ENCODE measurements at places on chromosomes 1 and 21.

DNA sequence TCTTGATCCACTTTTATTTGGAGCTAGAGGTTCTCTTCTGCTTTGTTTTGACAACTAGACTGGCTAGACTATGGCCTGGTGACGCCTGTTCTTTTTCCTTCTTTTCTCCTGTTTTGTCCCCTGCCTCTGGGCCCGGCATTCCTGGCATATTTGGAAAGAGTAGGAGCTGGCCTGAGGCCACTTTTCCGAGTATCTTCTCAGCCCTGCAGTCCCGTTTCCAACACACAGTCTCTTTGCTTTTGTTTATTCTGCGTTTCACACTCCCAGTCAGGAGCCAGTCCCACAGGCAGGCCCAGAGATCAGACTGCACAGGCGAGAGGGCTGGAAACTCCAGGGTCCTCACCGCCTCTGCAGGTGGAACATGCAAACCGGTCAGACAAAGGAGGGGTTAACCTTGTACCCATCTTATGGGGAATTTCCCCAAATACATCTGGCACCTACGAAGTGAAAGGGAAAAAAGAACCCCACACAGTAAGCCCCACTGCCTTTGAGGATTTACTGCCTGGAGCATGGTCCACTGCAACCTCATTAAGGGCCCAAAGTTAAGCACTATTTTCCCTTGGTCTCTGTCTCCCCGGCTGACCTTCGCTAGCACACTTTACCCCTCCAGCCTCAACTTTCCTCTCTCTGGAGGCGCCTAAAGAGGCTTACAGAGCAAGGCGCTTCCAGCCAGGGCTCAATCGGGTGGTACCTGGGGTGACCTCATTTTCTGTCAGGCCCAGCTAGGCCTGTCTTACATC lies 141.1 kb downstream of the TOMM20 start:
- no peak for DNase-seq

DNA sequence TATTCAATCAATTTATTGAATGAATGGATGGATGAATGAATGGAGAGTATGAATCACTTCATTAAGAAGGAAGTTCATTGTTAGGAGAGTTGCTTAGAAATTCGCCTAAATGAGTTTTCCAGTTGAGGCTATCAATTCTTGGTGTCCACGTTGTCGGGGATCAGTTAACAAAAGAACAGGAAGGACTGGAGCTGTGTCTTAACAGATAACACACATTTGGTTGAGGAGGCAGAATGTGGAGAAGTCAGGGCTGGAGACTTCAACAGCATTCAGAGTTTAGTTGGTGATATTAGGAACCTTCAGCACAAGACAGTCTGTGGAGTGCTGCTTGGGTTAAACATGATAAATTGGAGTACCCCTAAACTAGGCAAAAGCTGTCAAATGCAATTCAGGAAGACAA lies 33.7 kb downstream of the ZBTB18 start:
- no peak for DNase-seq

GRCh38 chr1:210123383-210123782 lies 109.2 kb upstream of the SERTAD4 start:
- DNase-seq = no peak

DNA sequence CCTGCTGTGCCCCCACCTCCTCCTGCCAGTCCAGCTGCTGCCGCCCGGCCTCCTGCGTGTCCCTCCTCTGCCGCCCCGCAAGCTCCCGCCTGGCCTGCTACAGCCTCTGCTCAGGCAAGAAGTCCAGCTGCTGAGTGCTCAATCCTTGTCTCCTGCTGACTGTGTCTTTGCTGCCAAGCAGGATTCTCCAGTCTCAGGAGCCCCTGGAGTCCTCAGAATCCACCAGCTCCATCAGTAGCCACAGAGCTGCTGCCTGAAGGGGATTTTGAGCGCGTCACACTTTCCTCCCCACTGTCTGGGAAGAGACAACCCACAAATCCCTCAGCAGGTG lies 973 bp downstream of the KRTAP10-11 start:
- no peak for DNase-seq

DNA sequence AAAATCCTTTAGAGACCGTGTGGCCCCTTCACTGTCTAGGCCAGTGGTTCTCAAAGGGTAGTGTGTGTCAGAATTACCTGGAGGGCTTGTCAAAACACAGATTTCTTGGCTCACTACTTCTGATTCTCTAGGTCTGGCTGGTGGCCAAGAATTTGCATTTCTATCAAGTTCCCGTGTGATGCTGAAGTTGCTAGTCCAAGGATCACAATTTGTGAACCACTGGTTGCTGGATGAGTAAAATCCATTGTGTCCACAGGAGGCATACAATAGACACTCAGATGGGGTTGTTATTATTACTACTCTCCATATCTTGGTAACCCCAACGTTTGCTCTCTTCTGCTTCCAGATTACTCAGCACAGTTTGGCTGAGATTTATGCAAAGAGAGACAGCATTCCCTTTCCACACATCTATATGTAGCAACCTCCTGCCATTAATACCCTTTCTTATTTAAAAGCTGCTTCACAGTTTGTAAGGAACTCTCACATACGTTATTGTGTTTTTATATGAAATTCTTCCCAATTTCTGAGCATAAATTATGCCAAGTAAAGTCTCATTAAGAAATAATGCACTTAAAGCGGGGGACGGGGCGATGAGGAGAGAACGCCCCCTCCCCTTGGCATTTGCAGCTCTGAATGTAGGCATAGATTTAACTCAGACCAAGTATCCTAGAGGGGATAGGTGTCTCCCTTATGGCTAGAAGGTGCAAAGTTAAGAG lies 720 bp upstream of the TMCC2 start:
- DNase-seq = no peak

DNA sequence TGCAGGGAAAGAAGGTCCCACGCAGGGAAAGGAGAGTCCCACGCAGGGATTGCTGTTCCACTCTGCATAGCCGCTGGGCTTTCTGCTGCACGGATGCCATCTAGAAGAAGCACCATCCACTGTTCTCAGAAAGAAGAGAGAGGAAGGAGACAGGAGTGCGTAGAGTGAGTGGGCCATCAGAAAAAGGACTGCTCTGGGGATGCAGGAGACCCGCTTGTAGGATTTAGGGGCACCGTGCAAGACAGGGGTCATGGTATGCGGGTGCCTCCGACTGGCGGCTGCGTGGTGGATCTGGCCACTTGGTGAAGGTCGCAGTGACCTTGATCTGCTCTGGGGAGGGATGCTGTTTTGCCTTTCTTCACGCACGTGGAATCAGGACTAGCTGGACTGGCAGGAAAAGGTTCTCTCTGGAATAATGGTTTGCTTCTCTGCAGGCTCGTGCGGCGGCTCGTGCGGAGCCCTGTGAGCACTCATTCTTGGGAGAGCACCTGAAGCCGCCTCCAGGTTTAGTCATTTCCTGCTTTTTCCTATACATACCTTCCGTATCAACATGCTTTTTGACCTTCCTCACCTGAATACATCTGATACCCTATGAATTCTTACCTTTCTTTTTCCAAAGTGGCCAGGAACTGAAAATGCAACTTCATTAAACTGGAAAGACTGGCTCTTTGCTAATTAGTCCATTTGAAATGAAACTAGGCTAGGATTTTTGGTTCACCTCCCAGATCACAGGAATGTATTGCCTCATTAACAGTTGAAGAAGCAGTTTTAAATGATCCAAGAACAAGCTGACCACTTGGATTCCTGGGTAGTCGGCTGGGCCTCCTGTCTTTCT lies 181.6 kb downstream of the KIF26B start:
- DNase-seq = no peak

GRCh38 chr1:200174525-200175295 lies 147.2 kb downstream of the NR5A2 start:
- no peak for DNase-seq

DNA sequence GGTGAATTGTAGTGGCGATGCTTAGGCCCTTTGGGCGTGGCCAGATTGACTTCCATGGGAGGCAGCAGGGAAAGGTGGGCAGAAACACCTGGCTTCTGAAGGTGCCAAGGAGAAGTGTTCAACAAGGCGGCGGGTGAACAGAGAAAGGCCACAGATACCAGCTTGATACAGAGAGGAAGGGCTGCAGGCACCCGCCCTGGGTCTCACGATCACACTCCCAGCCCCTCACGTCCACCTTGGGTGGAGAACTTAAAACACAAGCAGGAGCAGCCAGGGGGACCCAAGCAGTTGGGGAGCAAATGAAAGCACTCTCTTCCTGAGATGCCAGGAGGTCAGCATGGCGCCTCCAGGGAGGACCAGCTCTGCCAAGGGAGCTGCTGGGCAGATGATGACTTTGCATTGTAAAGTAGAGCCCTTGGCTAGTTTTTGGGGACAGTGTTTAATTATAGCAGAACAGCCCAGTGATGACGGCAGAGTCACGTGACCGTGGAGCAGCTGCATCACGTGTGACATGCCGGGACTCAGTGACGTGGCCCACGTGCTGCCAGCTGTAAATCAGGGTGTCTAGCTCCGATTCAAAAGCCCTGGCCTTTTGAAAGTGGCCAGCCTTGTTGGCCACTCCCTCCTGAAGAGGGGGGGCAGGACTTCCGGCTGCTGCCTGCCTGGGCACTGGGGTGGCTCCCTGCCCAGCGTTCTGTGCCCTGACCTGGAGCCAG lies 19.0 kb downstream of the SLC37A1 start:
- no peak for DNase-seq

DNA sequence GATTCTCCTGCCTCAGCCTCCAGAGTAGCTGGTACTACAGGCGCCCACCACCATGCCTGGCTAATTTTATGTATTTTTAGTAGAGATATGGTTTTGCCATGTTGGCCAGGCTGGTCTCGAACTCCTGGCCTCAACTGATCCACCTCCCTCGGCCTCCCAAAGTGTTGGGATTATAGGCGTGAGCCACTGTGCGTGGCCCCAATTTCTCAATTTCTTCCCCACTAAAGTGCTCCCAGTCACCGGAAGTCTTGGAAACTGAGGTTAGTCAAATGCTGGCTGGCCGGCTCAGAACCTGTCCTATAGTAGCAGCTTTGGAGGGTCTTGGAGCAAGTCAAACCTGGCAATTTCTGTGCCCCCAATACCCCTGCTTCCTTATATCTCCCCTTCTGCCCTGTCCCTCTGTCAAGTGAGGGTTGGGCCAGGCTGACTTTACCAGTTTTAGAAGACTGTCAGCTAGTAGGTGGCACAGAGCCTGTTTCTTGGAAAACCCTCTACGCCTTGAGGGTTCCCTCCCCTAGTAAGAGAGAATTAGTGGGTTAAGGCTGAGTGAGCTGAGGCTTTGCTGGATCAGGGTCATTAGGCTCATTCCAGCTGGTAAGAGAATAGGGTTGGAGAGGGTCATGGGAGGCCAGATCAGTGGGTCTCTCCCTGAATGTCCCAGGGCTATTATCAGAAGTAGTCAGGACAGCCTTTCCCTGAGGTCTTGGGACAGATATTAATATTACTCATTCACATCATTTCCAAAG lies 8.3 kb upstream of the EPB41 start:
- DNase-seq = no peak

GRCh38 chr21:43590194-43590593 lies 69.1 kb downstream of the HSF2BP start:
- DNase-seq = no peak

DNA sequence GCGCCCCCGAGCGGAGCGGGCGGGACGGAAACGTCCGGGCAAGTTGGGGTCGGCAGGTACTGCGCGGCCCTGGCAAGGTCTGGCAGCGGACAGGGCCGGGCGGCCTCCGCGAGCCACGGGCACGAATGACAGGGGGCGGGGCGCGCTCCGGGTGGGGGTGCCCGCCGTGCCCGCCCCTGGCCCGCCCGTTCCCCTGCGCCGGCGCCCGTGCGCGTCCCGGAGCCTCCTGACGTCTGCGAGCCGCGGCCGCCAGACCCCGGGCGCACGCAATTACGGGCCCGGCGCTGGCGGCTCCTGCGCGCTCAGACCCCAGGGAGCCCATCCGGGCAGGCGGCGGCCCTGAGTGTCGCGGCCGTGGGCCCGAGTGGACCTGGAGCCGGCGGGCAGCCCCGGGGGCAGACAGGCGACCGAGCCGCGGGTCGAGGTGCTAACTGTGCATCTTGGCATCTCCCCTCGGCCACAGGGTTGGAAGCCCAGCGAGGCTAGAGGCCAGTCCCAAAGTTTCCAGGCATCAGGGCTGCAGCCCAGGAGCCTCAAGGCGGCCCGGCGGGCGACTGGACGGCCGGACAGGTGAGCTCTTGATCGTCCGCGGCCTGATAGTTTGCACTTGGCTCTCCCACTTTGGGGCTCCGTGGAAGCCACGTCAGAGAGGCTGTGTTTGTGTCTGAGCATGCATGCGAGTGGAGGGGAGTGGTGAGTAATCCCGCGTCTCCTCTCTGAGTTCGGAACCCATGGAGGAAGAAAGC lies 918 bp downstream of the MIB2 start:
- no peak for DNase-seq

GRCh38 chr1:186715887-186716809 lies 35.9 kb upstream of the PTGS2 start:
- DNase-seq = no peak

DNA sequence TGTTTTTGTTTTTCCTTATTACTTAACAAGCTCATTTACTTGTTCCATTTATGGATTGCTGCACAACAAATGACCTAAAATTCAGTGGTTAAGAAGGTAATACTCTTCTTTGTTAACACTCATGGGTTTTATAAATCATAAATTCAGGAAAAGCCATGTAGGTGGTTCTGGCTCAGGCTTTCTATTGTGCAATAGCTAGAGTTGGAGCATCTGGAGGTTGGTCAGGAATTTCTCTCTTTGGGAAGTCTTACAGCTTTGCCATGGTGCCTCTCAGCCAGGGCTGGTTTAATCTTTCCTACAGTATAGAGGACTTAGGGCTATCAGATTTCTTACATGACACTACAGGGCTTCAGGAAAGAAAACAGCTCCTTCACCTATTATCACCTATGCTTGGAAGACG lies 1677.1 kb downstream of the KCNT2 start:
- no peak for DNase-seq

DNA sequence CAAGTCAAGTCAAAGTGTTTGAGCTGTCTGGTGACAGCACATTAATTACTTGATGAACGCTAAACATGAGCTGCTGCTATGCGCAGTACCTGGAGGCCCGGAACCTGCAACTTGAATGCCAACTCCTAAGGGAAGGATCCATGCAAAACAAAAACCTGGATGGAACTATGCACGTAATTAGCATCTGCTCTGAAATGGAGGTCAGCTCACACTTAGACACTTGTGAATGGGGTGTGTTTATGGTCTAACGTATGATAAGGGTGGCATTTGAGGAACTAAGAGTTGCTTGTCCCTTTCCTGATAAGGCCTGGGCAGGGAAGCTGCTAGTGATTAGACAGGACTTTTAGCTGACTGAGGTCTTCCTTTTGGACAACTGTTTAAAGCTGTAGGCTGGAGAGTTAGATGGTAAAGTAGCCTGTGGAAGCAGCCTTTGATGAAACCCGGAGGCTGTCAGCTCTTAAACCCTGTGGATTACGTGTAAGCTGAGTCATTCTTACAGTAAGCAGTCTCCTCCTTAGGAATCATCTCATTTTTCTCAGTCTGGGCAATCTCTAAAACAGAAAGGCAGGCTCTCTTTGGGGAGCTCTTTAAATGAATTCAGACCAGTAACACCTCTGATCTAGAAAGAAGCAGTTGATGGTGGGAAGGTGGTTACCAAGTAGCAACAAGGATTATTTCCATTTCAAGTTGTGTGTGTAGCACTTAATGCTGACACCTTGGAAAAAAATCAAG lies 6.8 kb downstream of the TENT5C start:
- DNase-seq = no peak

GRCh38 chr21:17859661-17860060 lies 40.5 kb upstream of the C21orf91 start:
- DNase-seq = no peak

Data from stimulated activated CD8-positive, alpha-beta memory T cell treated with anti-CD3 and anti-CD28 coated beads, Interleukin-7, amount 100 ng/mL, for 4 hours (primary cell).